Peyer's patch (tissue), 4 donors: ENCODE measurements at places on chromosomes 11 and 22.

DNA sequence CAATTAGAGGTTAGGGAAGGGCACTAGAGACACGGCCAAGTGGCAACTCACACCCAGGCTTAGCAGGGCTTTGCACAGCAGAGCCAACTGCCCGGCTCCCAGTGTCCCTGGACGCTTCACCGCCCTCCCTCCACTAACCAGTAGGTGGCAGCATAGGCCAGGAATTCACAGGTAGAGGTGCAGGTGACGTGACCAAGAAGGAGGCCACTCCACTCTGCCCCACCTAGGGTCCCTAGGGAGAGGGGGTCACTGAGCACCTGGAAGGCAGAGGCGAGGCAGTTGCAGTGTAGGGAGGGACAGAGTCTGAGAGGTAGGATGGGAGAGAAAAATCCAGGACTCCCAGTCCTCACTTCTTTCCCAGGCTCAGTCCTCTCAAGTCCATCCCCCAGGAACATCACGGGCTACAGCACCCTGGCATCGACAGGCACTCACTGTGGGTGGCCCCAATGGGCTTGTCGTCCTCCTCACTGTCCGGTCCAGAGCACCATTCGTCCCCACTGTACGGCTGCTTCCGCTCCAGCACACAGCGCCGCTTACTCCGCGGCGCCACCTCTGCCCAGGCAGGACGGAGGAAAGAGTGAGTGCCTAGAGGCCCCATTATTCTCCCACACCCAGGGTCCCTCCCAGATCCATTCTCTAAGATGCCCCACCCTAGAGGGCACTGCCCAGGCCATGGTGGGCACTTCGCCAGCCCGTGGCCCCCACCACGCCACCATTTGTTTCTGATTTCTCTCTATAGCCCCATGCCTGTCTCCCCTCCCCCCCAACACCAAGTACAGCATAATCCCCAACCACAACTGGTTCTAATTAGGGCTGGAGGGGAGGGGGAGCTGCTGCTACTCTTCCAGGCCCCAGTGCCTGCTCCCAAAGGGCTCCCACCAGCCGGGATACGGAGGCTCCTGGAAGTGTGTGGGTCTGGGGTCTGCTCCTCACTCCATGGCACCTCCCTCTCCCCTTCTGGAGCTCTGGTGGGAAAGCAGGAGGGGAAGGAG lies 18.4 kb downstream of the BCL9L start:
- DNase-seq: peak; percentile 95

DNA sequence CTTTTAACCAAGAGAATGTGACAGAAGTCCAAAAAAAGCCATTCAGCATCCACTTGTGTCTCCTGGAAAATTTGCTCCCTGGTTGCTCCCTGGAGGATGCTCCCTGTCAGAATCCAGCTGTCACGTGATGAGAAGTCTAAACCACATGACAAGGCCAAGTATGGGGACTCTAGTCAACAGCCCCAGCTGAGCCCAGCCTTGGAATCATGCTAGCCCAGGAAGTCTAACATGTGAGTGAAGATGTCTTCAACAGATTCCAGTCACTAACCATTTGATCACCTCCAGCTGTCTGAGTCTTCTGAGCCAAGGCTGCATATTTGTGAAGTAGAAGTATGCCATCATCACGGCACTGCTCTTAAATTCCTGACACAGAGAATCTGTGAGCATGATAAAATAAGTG lies 4.2 kb downstream of the OR56B4 start:
- DNase-seq: no peak

DNA sequence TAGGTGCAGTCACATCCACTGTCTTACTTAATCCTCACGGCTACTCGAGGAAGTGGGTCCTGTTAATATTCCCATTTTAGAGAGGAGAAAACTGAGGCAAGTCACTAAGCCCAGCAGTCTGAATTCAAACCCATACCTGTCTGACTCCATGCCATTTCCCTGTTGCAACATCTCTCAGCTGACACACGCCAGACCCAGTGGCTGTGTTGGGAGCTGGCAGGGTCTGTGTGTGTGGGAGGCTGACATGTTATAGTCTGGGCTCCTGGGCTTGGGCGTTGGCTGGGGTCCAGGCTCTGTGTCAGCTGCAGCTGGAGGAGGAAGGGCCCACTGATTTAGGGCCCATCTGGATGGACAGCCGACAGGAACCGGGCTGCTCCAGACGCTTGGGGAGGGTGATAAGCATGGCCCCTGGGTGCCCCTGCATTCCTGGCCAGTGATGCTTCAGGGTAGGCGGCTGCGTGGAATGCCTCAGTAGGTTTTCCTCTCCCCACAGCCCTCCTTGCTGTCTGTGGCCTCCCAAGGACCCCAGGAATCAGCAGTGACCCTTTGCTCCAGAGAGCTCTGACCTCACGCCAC lies 562.5 kb downstream of the MN1 start:
- DNase-seq: no peak

DNA sequence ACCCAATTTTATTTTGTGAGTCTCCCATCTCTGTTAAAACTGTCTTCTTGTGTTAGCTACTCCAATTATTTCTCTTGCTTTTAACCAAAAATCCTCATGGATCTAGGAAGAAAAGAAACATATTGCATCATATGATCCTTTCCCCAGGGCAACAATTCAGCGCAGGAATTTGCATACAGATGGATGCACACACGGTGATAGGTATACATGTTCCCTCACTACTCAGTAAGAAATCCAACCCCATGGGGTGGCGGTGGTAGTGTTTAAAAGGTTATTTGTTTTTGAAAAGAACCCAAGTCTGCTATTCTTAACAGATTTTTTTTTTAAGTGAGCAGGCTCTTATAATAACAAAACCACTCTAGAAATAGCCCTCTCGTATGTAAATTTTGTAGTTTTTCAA lies 4.2 kb upstream of the SYN3 start:
- DNase-seq: no peak

DNA sequence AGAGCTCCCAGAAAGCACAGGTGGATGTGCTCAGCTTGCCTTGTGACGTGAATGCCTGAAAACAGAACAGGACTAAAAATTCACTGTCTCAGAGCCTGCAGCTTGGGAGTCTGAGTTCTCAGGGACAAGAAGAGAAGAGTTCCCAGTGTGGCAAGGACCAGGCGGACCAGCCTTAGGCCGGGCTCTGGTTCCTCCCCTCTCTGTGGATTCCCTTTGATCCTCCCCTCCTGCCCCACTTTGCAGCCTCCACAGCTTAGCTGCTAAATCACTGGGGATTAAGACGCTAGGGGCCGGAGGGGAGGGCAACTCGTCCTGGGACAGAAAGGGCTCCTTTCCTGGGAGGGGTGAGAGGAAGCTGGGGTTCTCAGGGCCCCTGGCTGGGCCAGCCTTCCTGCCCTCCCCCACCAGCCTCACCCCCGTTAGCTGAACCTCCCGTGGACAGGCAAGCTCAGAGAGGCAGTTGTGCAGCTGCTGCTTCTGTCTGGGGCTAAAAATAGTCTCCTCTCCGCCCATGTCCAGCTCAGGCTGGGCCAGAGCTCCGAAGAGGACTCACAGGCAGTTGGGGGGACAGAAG lies 29.9 kb upstream of the JAM3 start:
- no peak for DNase-seq

DNA sequence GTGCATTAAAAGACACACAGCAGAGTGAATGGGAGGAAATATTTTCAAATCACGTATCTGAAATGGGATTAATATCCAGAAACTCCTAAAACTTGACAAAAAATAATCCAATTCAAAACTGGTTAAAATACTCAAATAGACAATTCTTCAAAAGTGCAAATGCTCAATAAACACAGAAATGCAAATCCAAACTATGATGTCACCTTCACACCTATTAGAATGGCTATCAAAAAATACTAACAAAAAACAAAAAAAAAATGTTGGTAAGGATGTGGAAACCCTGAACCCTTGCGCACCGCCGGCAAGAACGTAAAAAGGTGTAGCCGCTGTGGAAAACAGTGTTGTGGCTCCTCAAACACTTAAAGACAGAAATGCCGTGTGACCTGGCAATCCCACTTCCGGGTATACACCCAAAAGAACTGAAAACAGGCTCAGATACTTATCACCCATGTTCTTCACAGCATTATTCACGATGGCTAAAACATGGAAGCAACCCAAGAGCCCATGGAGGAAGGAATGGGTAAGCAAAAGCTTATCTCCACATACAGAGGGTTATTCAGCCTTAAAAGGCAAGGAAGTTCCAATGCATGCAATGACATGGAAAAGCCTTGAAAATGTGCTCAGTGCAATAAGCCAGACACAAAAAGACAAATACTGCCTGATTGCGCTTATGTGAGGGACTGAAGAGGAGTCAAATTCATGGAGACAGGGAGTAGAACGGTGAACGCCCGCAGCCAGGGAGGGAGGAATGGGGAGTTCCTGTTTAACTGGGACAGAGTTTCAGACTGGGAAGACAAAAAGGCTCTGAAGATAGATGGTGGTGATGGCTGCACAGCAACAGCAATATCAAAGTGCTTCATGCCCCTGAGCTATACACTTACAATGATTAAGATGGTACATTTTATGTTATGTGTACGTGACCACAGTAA lies 19.6 kb downstream of the BRD1 start:
- DNase-seq: peak; percentile 42

GRCh38 chr22:32634421-32634981 lies 159.9 kb downstream of the FBXO7 start:
- no peak for DNase-seq

DNA sequence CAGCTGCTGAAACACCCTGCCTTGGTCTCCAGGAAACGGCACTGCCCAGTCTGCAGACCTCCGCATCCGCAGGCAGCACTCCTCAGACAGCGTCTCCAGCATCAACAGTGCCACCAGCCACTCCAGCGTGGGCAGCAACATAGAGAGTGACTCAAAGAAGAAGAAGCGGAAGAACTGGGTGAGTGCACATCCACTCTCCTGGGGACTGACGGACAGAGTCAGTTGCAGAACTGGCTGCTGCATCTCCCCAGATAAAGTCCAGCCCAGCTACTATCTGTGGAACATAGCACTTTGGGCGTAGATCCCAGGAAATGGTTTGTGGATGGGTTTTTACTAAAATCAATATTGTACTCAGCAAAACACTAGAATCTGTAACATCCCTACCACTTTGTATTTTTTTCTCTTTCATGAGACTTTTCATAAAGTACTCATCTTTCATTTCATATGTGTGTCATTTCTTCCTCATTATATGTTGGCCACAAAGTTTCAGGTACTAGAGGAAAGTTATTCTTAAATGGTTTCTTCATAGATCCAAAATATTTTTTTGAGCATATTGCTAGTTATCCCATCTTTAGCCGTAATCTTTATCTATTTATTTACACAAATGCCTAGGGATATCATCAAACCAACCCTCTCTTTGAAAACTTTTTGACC lies 80.1 kb downstream of the DBX1 start:
- DNase-seq: no peak

DNA sequence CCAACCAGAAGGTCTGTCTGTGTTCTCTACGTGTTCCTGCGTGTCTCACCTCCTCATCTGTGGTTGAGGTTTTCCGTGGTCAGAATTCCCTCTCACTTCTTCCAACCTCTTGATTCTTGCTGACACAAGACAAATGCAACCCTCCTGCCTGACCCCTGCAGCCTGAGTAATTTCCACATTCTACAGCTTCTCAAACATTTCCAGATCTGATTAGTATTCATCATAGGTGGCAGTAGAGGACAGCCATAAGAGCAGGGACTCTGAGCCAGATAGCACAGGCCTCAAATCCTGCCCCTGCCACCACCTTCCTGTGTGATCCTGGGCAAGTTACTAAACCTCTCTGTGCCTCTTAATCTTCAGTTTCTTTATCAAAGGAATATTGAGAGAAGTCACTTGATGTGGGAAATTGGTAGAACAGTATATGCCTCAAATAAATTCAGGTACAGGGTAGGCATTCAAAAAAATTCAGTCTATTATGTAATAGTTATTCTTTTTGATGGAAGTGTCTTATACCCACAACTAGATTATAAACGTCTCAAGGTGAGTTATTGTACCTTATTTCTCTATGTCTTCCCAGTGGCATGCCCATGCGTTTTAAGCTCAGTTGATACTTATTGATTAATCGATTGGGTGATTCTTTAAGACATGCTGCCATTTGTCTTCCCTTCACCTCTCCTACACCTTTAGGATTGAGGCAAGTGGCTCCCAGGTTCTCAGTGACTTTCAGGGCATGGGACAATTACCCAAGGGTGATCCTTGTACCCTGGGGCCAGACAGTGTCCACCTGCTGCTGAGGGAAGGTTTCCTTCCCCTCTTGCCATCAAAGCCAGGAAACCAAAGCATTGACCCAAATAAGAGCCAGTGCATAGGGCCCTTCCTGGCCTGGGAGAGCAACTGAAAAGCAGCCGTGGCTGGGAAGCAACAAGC lies 19.6 kb downstream of the POU2AF1 start:
- no peak for DNase-seq

- peak; percentile 66 for DNase-seq
Observed at GRCh38 chr11:2314525-2315394, 12.9 kb downstream of the TSPAN32 start.

- no peak for DNase-seq
Observed at GRCh38 chr22:24200619-24201212, 19.4 kb downstream of the SUSD2 start.

DNA sequence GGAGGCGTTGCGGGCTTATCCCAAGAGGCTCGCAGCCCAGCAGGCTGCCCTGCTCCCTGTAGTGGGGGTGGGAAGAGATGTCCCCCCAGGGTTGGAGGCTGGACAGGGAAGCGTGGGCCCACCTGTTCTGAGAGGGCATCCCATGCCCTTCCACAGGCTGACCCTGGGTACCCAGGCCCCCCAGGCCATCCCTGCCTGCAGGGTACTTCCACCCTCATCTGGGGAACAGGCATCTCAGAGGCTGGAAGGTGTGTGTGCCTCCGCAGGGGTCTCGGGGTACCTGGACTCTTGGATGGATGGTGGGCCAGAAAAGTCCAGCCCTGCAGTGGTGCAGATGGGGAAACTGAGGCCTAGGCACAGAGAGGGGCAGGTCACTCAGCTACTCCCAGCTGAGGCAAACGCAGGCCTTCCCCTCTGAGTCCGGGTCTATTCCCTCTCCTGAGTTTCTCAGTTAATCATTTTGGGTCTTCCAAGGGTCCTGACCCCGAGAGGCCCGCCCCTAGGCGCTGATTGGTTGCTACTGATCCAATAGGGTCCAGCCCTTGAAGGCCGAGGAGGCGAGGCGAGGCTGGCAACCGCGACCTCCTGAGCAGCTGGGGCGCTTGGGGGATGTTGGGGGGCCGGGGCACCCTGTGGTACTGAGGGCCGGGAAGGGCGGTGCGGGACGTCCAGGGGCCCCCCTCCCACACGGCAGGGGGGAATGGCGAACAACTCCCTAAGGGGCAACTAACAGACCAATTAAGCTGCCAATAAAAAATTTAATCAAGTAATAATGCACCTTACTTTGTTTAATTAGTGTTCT lies 23.8 kb downstream of the FLRT1 start:
- no peak for DNase-seq

GRCh38 chr11:21485006-21485405 lies 707.9 kb upstream of the ANO5 start:
- DNase-seq: no peak

GRCh38 chr11:79076526-79077115 lies 364.2 kb downstream of the TENM4 start:
- DNase-seq: no peak

- DNase-seq: no peak
Observed at GRCh38 chr11:126079621-126080124, 17.0 kb upstream of the CDON start.

- no peak for DNase-seq
Observed at GRCh38 chr11:93727985-93728791, 13.1 kb downstream of the TAF1D start.
